ENCODE measurements at places on chromosomes 12 and 14.

GRCh38 chr14:92540472-92541048 is 27.0 kb downstream of the RIN3 start:
- DNase-seq: no peak

GRCh38 chr12:16636435-16637055 is 30.6 kb upstream of the LMO3 start:
- no peak for DNase-seq

- DNase-seq: no peak
Measured at GRCh38 chr14:31164115-31164514, 43.5 kb downstream of the HECTD1 start.

DNA sequence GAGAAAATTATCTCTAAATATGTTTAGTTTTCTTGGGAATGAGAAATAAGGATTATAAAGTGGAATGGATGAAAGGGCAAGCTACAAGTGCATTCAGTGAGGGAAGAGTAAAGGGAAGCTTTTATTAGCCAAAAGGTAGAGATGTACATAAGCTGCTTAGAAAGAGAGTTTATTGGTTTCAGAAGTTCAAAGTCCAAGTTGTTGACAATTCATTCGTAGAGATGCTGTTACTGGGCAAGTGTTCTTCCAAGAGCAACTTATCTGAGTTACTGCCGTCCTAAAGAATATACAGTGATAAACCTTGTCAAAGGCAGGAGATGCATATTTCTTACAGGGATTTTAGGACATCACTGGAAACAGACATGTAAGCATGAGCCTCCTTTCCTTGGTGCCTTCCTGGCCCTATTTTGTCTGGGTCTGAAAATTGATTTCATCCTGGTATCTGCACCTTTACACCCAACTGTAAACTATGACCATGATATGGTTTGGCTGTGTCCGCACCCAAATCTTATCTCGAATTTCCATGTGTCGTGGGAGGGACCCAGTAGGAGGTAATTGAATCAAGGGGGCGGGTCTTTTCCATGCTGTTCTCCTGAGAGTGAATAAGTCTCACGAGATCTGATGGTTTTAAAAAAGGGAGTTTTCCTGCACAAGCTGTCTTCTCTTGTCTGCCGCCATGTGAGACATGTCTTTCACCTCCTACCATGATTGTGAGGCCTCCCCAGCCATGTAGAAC is 46.8 kb downstream of the TRMT5 start:
- no peak for DNase-seq

- DNase-seq: no peak
Measured at GRCh38 chr14:39138440-39138839, 24.3 kb downstream of the GEMIN2 start.
